ENCODE measurements at places on chromosomes 16 and 17.

DNA sequence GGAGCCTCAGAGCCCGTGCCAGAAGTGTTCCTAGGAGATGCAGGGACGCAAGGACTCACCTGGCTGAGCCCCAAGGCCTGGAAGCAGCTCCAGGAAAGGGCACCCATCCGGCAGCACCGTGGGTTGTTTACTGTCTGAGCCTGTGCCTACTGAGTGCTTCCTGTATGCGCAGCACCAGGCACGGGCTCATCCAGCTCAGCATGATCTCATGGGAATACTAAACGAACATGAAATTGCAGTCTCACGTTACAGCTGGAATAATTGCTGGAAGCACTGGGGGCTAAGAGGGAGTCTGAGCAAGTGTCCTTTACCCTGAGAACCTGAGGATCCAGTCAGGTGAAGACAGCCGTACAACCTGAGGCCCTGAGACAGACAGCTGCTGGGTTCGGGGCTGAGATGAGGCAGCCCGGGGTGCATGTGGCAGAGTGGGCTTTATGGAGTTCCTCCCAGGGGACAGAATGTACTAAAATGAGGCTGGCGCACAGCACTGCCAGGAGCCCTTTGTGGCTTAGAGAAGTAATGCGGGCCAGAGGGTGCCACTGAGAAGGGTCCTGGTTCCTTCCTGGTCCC is 5.4 kb downstream of the CTRL start:
- no peak for DNase-seq

DNA sequence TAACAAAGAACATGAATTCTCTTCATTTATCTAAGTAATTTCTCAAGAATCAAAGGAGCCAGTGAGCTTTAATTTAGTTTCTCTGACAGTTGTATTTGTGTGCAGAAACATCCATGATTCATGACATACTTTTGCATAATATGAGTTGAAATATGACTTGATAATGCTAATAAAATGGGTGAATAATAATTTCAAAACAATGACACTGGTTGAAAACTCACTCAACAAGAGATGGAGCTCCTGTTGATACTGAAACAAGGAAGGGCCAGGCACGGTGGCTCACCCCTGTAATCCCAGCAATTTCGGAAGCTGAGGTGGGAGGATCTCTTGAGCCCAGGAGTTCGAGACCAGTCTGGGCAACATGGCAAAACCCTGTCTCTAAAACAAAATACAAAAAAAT is 147.0 kb downstream of the MAP2K6 start:
- no peak for DNase-seq

GRCh38 chr17:47119746-47120520 is 69.2 kb downstream of the CDC27 start:
- DNase-seq: peak; percentile 76

DNA sequence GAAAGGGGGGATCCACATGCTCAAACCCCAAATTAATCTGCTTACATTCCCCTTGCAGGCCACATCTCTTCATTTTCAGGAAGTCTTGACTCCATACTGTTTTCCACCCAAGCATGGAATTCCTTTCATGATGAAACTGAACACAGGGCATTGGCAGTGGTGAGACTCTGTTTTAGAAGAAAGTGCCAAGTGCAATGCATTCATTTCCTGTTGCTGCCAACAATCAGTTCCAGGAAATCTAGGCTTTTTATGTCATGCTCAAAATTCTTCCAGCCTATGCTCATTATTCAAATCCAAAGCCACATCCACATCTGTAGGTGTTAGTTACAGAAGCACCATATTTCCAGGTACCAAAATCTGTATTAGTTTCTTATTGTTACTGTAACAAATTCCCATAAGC is 4.1 kb downstream of the CCL2 start:
- peak; percentile 51 for DNase-seq

DNA sequence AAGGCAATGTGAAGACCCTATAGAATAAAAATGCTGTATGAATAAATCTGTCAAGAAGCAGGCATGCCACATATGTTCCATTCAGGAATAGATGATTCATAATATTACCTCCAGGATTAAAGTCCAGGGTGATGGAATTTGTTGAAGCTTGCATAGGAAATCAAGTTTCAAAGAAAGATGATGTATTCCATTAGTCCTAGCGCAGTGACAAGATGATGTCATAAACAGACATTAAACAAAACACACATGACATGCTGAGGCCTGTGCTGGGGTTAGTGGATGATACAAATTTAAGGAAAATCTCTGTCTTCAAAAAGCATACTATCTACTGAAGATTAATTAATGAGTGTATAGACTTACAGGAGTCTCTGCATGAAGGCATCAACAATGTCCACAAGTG is 1025.2 kb downstream of the CDH11 start:
- DNase-seq: peak; percentile 36

GRCh38 chr17:35373534-35373983 is at the start of gene SLFN11:
Gene SLFN11, minus strand, starts transcription at chr17:35373621. Its CDS starts 9,814 bp downstream, at chr17:35363807.
- peak; percentile 94 for DNase-seq

- DNase-seq: peak; percentile 96
Observed at GRCh38 chr16:53809088-53809932, 105.4 kb downstream of the FTO start.

DNA sequence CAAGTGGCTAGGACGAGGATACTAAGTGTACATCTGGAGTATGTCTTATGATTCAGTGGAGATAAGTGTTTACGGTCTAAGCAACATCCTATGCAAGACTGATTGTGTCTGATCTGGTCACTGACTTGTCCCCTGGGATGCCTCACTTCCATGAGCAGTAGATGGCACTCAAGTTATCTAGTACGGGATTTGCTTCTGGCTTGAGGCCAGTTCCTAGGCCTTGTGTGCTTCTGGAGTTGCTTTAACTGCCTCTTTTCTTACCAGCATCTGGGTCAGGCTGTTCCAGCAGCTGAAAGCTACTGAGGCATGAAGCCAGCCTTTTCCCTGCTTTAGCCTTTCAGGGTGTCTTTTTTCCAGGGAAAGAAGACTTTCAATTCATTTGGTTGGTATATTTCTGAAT is 23.0 kb downstream of the SUPT6H start:
- peak; percentile 33 for DNase-seq

- DNase-seq: no peak
Observed at GRCh38 chr16:74562117-74562516, 44.8 kb downstream of the GLG1 start.

- DNase-seq: no peak
Observed at GRCh38 chr16:5024632-5025031, 9.1 kb downstream of the NAGPA start.

GRCh38 chr17:51612692-51613091 is 352.3 kb downstream of the UTP18 start:
- no peak for DNase-seq

GRCh38 chr17:42526031-42526444 is 10.0 kb upstream of the NAGLU start:
- peak; percentile 86 for DNase-seq

GRCh38 chr17:65254166-65254565 is 117.0 kb downstream of the RGS9 start:
- DNase-seq: no peak

- no peak for DNase-seq
Observed at GRCh38 chr16:78092758-78093157, 6.7 kb upstream of the WWOX start.
